Activated CD8-positive, alpha-beta memory T cell treated with anti-CD3 and anti-CD28 coated beads for 1 hour (primary cell): ENCODE measurements at places on chromosomes 11 and 22.

GRCh38 chr11:59560290-59560701 lies 49.0 kb downstream of the OR4D9 start:
- DNase-seq, result peak; percentile 45

DNA sequence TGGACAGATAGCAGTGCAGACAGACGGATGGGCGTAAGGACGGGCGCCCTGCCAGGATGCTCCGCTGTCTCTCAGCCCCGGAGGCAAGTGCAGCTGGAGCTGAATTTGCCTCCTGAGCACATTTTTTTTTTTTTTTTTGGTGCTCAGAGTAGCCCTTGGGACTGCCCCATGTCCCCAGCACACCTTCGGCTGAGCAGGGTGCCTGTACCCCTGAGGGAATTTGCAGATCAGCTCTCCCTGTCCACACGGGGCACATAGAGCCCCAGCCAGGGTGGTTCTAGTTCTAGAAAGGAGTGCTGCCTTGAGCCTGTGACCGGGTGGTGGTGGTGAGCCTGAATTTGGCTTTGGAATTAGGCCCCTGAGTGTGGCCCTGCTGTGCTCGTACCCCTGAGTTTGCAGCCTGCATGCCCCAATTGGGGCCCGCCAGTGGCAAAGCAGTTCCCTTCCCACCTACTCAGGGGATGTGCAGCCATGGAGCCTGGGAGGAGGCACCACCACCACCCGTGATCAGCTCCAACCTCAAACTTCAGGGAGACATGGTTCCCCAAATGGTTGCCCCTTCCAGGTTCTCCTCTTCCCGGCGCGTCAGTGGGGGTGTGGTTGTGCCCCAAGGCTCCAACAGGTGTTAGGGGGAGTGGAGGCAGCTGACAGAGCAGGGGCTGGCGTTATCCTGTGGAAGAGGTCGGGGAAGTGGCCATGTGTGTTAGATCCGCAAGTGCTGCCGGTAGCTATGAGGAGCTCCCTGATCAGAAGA lies 1232.7 kb downstream of the BRD1 start:
- DNase-seq, result no peak

- DNase-seq, result no peak
These were observed 99.8 kb downstream of the PKNOX2 start for GRCh38 chr11:125264100-125265022.

DNA sequence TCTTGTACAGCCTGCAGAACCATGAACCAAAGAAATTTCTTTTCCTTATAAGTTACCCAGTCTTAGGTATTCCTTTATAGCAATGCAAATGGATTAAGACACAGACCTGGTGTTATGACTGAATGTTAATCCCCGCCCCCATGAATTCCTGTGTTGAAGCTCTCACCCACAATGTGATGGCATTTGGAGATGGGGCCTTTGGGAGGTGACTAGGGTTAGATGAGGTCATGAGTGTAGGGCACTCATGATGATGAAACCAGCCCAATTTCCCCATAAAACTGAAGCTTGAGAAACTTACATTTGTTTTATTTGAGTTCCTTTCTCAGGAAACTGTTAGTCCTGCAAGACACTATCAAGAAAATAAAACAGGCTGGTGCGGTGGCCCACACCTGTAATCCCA lies 115.8 kb upstream of the THY1 start:
- DNase-seq, result no peak

- no peak for DNase-seq
These were observed 36.6 kb downstream of the RASSF10 start for GRCh38 chr11:13045734-13046133.

DNA sequence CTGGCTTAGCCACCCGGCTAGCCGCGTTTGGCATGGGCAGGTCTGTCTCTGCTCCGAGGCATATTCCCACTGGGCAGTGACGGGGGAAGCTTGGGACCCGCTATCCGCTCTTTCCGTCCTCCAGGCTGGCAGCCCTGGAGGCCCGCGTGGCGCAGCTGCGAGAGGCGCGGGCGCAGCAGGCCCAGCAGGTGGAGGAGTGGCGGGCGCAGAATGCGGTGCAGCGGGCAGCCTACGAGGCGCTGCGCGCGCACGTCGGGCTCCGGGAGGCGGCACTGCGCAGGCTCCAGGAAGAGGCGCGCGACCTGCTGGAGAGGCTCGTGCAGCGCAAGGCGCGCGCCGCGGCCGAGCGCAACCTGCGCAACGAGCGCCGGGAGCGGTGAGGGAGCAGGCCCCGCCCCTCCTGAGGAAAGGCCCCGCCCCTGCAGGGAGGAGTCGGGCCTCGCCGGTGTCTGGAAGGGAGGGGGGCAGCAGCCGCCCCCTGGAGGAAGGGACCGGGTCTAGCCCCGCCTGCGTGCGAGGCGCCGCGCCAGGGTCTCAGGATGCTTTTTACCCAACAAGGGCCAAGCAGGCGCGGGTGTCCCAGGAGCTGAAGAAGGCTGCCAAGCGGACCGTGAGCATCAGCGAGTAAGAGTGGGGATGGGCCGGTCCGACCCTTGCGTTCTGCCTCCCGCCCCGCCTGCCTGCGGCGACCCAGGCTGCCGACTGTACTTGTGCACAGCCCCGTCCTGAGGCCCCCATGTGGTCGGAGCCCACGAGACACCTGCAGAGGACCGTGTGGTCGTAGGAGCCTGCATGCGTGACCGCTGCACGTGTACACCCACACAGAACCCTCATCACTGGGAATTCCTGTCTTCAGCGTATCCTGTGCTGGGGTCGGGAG lies 7.9 kb downstream of the ATG16L2 start:
- peak; percentile 72 for DNase-seq

GRCh38 chr22:43142880-43143562 lies at the start of gene MCAT:
MCAT (minus strand) TSS chr22:43143398; CDS start chr22:43143348, 50 bp downstream.
- DNase-seq, result no peak

DNA sequence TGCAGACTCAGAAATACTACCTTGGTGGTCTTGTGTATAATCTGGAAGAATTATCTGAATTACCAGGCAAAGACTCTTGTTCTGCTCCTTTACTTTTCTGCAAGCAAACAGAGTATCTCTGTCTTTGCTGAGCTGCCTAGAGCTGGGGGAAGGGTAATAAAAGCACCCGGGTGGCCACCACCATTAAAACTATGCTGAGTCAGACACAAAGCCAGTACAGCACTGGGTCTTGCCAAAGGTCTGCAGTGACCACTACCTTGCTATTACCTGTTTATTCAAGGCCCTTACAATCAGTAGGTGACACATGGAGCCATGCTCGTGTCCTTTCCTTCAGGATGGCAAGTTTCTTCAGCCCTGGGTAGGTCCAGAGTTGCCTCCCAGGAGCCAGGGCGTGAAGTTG lies 420.6 kb upstream of the CNTN5 start:
- DNase-seq, result no peak

- no peak for DNase-seq
These were observed 22.8 kb downstream of the PITPNB start for GRCh38 chr22:27896245-27896644.

GRCh38 chr22:23180301-23180892 lies at the start of gene BCR:
BCR (plus strand) TSS chr22:23180509; CDS start chr22:23180961, 452 bp downstream.
- no peak for DNase-seq

- DNase-seq, result no peak
These were observed 40.9 kb downstream of the C11orf96 start for GRCh38 chr11:43983221-43983810.

GRCh38 chr11:117146521-117146920 lies 2.4 kb downstream of the PAFAH1B2 start:
- DNase-seq, result no peak

- DNase-seq, result no peak
These were observed 866 bp downstream of the MED17 start for GRCh38 chr11:93784935-93785360.

- no peak for DNase-seq
These were observed 22.4 kb upstream of the SLC22A12 start for GRCh38 chr11:64568584-64569140.

GRCh38 chr11:97703851-97704250 lies 1314.0 kb downstream of the JRKL start:
- no peak for DNase-seq

GRCh38 chr22:36926309-36926708 lies 12.9 kb downstream of the CSF2RB start:
- no peak for DNase-seq

DNA sequence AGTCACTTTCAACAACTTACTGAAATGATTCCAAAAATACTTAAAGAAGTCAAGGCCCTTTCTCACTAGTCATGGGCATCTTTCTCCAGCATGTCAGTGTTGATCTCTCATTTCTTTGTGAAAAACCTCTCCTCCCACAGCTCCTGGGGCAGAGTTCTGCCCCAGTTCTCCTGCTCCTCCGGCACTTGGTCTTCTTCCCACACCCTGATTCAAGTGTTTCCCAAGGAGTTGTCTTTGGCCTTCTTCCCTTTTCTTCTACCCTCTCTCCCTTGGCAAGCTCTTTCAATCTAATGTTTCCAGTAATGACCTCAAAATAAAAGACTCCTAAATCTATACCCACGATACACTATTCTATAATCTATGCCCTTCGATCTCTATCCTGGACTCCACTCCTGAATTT lies 42.1 kb upstream of the CCDC34 start:
- DNase-seq, result no peak

DNA sequence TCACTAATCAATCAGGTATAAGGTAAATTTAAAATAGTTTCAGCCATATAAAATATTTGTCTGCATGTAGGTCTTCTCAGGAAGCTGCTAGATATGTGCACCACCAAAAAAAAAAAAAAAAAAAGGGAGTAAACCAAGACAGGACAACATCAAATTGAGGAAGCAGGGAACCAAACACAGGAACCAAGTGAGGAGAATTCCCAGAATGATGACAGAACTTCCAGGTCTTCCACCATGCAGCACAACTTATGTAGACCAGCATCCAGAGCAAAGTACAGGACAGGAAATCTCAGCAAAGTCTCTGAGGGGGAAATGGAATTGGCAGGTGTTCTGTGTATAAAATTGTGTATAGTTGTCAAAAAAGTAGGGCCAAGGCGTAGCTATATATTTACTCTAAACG lies 101.2 kb upstream of the CTSC start:
- DNase-seq, result no peak

DNA sequence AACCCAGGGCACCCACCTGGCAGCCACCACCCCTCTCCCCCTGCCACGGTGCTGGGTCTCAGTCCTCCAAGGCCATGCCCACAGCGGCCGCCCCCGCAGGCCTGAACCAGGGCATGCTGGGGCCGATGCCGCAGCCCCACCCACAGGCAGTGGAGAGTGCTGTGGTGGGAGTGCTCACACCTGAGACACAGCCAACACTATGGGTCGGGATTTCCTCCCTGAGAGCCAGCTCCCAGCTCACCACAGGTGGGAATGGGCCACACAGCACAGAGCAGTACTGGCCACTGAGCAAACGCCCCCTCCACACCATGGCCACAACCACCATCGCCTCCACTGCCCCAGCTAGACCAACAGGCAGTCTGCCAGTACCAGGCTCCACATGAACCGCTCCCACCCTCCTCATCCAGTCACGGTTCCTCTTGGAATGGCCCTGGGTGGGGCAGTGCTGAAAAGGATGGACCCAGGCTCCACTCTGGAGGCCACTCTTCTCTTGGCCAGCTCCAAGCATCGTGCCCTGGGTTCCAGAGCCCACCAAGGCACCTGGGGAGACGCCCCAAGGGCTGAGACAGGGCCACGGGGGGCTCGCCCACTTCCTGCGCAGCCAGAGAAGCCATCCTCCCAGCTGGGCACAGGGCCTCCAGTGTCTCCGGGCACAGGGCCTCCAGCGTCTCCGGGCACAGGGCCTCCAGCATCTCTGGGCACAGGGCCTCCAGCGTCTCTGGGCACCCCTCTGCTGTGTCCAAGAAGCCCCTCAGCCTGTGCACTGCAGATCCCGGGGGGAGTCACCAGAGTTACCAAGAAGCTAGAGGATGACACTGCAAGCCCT lies 14.2 kb downstream of the MOB2 start:
- DNase-seq, result no peak

DNA sequence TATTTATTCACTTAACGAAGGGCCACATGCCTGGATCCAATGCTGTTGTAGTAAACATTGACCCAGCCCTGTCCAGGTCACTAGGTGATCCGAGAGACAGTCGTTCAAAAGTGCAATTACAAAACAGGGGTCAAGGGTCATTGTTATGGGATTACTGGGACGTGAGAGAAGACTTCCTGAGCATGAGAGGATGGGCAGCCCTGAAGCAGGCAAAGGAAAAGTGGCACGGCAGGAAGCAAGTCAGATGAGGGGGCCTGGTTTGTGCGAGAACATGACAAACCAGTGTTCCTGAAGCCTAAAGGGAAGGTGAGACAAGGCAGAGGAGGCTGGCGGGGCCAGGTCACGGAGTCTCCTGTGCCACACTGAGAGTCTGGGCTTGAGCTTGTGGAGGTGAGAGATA lies 15.8 kb upstream of the MMP20 start:
- no peak for DNase-seq

DNA sequence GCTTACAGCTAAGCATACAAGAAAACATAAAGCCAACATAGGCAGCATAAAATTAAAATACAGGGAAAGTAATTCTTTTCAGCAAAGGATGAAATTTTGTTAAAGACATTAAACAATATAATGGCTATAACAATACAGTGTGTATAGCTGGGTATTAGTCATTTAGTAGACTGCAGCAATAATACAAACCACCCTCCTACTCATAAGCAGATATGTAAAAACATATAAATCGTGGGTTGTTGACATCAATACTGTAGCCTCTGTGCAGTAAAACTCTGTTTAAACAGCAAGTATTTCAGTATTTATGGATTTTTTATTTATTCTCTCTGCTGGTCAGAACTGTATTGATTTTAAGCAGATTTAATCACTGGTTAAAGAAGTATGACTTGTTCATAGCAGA lies 639.1 kb upstream of the ANO5 start:
- DNase-seq, result no peak

GRCh38 chr11:70812472-70812871 lies 414.1 kb downstream of the CTTN start:
- no peak for DNase-seq

- DNase-seq, result no peak
These were observed 28.5 kb downstream of the RPUSD4 start for GRCh38 chr11:126182787-126183445.

- no peak for DNase-seq
These were observed 370.1 kb downstream of the OPCML start for GRCh38 chr11:133162227-133162626.

- DNase-seq, result no peak
These were observed 62.5 kb downstream of the SHANK2 start for GRCh38 chr11:71189768-71190315.

- no peak for DNase-seq
These were observed 62.2 kb downstream of the SERGEF start for GRCh38 chr11:17950644-17951043.

DNA sequence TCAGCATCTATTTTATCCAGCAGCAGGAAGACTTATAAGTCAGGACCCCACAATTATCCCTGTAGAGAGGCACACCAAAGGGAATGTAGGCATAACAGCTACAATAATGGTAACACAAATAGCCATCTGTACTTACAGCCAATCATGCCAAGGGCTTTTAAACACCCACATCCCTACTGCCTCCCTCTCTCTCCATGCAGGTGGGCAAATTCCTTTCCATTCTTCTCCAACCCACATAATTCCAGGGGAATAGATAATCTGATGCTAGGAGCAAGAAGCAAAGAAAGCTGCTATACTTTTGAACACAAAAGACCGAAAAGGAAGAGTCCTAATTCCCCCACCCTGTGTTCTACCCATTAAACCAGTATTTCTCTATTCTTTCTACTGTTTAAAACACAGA lies 46.7 kb downstream of the RBFOX2 start:
- DNase-seq, result no peak
